ENCODE measurements at places on chromosomes 11 and 22.

DNA sequence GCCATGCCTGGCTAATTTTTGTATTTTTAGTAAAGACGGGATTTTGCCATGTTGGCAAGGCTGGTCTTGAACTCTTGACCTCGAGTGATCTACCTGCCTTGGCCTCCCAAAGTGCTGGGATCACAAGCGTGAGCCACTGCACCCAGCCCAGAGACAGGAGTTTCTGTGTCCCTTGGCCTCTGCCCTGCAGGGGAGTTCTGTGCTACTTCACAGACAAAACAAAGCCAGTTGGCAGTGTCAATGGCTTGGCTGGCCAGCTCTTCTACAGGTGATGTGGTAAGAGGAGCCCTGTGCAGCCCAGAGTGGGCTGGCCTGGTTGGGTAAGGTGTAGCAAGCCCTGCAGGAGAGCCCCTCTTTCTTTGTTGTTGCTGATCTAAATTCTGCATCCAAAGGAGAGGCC lies 60.5 kb upstream of the SHISAL1 start:
- DNase-seq, result no peak

DNA sequence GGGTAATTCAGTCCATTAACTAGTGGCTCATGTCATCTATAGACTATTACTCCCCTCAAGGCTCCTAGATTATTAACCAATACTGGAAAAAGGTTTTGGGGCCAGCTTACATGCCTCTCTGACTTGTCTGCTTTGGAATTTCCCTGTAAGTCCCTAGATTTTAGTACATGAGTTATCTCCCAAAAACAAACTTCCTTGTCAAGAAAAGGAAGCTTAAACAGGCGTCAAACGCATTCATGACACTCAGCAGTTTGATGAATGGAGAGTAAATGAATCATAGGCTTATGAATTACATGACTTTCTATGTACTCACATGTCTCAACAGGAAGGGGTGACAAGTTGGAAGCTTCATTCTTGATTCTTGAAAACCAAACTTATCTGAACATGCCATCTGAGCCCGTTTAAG lies 70.8 kb downstream of the BLID start:
- no peak for DNase-seq

DNA sequence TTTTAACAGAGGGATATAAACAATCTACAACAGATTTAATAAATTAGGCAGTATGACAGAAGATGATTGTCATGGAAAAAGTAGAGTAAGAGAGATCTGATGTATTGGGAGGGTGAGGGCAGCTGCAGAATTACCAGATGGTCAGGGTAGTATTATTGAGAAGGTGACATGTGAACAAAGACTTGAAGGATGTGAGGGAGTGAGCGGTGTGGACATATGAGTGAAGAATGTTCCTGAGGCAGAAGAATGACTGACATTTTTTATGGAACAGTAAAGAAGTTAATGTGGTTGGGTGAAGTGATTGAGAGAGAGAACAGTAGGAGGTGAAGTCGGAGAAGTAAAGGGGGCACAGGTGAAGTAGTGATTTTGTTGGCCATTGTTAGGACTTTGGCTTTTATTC lies 42.4 kb upstream of the HIPK3 start:
- no peak for DNase-seq

DNA sequence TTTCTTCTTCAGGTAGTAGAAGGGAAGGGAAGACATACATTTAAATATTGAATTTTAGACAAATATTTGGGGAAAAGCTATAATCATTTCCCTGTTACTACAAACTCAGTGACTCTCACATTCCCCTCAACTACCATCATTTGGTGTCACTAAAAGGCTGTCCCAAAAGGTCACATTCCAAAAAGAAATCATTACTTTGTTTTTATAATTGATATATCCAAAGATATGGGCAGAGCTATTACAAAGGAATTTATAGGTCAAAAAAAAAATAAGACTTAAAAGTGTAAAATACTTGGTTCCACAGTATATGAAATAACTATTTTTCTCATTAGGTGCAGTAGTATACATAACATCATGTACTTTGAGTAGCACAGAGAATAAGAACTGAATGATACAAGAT lies 751.4 kb downstream of the KCNA4 start:
- no peak for DNase-seq

GRCh38 chr11:66479394-66480116 lies 679 bp upstream of the DPP3 start:
- DNase-seq, result no peak

DNA sequence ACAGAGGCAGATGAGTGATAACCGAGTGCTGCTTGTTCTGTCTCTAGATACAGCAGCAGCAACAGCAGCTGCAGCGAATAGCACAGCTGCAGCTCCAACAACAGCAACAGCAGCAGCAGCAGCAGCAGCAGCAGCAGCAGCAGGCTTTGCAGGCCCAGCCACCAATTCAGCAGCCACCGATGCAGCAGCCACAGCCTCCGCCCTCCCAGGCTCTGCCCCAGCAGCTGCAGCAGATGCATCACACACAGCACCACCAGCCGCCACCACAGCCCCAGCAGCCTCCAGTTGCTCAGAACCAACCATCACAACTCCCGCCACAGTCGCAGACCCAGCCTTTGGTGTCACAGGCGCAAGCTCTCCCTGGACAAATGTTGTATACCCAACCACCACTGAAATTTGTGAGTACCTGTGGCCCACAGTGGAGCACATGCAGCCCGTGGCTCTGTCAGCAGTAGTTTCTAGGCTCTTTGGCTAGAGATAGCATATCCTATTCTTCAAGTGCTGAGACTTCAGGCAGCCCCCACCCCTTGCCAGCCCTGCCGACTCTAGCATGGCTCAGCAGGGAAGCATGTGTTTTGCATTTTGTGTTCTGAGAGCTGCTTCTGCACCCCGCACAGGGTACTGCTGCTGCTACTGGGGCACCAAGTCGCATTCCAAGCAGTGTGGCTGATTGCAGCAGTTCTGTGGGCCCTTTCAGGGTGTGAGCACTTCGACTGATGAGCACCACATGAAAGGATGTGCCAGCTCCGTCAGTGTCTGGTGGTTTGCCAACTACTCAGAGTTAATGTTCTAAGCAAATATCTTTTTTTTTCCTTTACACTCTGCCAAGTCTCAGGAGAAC lies 59.2 kb downstream of the MED15 start:
- DNase-seq, result no peak

- DNase-seq, result no peak
Measured at GRCh38 chr22:39078329-39078728, 1.3 kb downstream of the APOBEC3G start.

GRCh38 chr11:95886462-95886861 lies 37.4 kb downstream of the MTMR2 start:
- no peak for DNase-seq

GRCh38 chr11:9095421-9095820 lies 4.0 kb upstream of the SCUBE2 start:
- DNase-seq, result no peak

- DNase-seq, result peak; percentile 23
Measured at GRCh38 chr11:96338910-96339705, 3.9 kb downstream of the MAML2 start.

- no peak for DNase-seq
Measured at GRCh38 chr11:58392746-58393145, 13.9 kb downstream of the OR5B3 start.

DNA sequence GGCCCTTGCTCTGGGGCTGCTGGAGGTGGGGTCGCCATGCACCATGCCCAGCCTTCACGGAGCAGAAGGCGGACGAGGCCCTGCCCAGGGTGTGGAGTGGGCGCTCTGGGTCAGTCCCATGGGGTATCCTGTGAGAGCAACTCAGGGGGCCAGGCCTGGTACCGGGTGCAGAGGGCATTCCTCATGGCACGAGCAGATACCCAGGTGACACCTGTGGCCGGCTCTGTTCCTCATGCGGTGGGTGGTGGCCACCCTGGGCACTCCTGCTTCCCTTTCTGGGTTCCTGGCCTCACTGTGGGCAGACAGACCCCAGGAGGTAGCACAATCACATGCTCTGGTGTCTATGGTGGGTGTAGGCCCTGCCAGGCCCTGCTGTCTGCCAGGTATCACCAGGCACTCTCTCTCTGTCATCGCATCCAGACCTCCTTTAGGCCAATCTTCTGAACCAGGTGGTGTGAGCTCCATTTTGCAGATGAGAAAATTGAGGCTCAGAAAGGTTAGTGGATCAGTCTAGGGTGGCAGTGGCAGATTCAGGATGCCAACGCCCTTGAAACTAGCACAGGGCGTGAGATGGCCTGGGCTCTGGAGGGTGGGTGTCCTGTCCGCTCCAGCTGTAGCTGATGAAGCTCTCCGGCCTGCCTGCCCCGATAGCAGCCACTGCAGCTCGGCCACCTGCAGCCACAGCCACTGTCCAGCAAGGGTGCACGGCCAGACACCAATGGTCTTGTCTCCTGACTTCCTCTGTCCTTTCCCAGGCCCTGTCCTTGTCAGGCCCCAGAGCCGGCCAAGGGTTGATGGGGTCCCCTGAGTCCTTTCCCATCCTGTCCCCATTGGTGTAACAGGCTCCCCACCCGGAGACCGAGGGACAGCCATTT lies 15.1 kb downstream of the DGKZ start:
- no peak for DNase-seq

GRCh38 chr22:25781801-25782200 lies 39.8 kb downstream of the MYO18B start:
- DNase-seq, result no peak

DNA sequence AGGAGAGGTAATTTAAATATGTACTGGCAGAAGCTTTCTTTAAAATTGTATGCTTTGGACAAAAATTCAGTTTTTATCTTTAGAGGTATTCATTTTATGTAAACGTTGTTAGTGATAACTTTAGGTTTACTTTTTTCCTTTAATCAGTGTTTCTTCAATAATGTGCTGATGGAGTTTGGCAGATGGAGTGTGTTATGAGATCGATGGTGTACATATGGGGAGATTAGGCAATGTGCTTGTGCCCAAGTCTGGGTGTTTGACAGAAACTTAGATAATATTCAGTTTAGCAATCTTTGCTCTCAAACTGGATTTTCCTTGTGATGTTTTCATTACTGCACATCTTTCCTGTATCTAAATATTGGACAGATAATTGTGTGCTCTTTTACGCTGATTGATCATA lies 425.4 kb downstream of the JRKL start:
- no peak for DNase-seq

GRCh38 chr11:13446444-13446843 lies 16.6 kb downstream of the BTBD10 start:
- DNase-seq, result no peak

DNA sequence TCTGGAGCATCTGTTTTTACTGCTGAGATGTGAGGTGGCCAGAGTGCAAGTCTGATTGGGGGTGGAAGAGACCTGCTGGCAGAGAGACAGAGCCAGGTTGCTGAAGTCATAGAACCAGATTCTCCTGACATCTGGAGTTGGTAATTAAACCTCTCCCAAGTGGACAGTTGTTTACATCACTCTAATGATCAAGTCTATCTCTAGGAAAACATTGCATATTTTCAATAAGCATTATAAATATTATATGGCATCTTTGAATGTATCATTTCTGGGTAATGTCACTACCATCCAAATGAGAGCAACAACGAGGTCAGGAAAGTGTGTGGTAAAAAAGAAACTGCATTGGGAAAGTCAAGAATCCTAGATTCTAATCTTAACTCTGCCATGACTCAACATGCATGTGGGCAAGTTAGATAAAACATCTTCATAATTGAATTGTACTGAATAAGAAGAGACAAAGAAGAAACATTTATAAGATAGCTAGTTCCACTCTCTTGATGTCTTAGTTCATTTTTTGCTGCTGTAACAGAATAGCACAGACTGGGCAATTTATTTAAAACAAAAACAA lies 351.2 kb upstream of the API5 start:
- no peak for DNase-seq

GRCh38 chr11:120774591-120775386 lies 249.1 kb upstream of the TBCEL start:
- no peak for DNase-seq

GRCh38 chr11:63621071-63621470 lies 6.8 kb upstream of the PLAAT3 start:
- no peak for DNase-seq

DNA sequence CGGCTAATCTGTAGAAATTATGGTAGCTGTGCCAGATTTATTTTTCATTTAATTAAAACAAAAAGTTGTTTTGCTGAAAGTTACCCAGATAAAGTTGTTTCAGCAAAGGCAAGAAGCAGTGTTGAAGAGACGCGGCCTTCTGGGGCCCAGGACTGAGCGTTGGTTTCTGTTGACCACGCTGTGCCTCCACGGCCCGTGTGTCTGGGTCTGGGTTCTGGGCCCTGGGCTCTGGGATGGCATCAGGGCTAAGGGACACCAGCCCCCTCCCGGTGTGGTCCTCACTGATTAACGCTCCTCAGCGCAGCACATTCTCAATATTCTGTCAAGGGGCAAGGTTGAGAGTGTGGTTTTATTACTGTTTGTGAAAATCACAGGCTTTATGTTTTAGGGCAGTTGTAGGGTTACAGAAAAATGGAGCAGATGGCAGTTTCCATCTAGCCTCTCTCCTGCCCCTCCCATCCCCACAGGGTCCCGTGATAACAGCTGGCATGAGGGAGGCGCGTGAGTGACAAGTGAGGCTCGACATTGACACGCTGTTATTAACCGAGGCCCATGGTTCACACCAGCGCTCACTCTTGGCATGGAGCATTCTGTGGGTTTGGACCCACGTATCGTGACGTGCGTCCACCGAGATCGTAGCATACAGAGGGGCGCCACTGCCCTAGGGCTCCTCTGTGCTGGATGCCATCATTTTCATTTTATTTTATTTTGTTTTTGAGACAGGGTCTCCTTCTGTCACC lies 1231.4 kb downstream of the BRD1 start:
- DNase-seq, result no peak

DNA sequence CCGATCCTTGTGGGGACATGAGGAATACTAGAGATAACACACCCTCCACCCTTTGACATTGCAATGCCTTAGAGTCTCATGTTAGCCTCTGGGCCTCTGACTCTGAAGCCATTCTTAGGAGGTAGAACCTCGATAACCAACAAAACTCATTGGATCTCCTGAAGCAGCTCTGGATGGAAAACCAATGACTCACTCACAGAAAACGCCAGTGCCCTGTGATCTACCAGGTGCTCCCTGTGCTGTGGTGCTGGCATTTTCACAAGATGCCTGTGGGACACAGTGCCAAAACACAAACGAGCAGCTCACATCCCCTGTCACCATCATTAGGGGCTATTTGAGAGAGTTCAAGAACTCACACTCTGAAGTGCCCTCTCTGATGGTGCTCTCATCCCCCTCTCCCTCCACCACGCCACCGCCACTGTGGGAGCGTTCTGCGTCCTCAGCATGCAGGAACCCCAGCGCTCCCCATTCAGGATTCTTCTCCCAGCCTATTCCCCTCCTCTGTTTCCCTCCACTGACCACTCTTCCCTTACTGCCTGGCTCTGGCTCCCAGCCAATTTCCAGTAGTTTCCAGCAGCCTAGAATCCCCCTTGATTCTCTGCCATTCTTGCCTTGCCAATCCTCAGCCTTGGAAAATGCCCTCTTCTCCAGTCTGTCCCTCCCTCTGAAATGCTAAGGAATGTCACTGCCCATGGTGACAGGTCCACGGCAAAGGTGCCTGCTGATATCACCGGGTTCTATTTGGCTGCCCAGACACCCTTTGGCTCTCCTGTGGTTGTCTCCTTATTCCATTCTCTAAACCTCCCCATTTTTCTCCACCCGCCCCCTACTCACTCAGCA lies 4.7 kb upstream of the POLD4 start:
- no peak for DNase-seq

DNA sequence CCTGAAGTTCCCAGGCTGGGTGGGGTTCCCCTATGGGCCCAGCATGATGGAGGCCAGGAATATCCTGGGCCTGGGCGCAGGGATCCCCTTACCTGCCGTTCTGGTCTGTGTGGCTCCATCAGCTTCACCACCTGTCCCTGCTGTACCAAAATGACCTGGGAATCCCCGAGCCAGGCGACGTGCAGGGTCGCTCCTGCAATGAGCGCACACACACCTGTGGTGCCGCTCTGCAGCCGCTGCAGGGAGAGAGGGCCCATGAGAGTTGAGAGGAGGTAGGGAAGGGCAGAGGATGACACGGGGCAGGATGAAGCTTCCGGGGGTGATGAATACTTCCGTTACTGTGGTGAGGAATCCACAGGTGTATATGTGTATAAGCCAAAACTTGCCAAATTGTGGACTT lies 21.6 kb downstream of the PPM1F start:
- DNase-seq, result no peak

All from activated T-cell treated with anti-CD3 and anti-CD28 coated beads for 24 hours (primary cell).